ENCODE measurements at places on chromosomes 12 and 14.

GRCh38 chr12:16622338-16622737 lies 16.4 kb upstream of the LMO3 start:
- DNase-seq, result no peak

DNA sequence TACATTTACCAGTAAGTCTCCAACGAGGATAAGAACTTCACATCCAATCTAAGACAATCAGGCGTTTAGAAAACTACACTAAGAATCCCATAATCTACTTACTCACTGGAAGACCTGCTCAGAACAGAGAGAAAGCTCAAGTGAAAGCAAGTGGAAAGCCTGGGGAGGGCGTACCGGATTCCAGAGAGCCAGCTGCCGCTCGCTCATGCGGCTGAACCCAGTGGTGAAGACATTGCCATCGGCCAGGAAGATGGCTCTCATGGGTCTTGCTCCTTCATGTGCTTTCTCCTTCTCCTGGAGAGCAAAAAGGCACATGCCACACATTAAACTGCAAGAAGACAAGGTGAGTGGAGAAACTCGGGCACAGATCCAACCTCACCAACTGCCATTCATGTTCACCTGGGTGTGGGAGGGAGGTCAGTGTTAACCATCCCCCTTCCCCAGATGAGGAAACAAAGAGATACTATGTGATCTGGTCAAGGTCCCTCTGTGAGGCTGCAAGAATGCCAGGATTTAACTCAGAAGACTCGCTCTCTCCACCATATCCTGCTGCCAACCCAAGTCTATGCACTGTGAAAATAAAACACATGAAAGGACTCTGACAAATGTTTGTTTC lies 23.5 kb upstream of the SELPLG start:
- no peak for DNase-seq

DNA sequence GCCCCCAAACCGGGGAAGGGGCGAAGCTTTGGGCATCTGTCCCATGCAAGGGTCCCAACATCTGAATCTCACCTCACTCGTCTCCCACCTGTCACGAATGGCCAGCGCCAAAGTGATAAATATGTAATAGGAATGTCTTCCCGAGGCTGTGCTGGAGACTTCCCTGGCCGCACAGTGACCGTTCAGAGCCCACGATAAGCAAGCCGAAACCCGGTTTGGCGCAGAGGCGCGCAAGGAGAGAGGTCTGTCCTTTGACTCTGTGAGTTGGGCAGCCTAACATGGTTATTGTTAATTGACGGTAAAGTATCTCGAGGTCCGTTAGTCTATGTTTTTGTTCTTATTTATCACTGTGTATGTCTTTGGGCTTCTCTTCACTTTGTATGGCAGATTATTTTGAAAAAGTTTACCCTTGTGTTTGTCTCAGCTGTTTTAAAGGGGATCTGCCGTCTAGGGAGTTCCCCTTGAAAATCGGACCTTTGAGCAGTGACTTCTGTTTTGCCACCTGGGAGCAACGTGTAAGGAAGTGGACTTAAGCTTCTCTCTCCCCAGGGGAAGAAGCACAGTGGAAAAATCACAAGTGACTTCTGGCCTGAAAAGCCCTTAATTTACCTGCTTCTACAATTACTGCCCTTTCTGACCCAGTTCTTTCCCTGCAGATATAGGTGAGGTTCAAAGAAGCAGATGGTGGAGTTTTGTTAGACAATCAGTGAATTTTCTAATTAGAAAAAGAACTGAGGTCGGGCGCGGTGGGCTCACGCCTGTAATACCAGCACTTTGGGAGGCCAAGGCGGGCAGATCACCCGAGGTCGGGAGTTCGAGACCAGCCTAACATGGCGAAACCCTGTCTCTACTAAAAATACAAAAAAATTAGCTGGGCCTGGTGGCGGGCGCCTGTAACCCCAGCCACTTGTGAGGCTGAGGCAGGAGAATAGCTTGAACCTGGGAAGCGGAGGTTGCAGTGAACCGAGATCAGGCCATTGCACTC lies 1.1 kb upstream of the TM9SF1 start:
- DNase-seq, result no peak

GRCh38 chr12:132492522-132492921 lies 2.6 kb downstream of the FBRSL1 start:
- DNase-seq, result no peak

DNA sequence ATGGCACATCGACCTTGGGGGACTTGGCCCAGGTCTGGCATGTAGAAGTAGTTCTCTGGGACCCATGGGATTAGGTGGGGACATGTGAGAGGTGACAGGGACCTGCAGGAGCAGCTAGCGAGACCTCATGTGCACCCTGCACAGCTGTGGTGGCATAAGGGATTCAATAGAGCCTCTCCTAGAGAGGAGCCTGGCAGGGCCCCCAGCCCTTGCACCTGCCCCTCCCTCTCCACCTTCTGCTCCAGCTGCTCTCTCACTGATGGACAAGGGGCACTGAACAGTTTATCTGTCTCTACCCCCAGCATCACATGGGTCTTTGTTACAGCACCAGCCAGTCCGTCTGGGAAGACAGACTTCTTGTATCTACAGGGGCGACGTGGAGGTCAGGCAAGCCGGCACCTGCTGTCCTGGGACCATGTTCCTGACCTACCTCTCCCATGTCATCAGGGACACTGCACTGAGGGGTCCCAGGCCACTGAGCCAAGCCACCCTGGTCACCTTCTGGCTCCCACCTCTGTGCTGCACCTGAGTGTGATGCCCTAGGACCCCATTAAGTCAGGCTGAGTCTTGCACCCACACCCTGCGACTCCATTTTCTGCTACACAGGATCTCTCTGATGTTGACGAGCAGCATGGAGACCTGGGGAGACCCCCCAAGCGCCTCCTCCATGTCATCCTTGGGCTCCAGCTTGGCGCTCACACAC lies 32.6 kb downstream of the DDX11 start:
- DNase-seq, result no peak

DNA sequence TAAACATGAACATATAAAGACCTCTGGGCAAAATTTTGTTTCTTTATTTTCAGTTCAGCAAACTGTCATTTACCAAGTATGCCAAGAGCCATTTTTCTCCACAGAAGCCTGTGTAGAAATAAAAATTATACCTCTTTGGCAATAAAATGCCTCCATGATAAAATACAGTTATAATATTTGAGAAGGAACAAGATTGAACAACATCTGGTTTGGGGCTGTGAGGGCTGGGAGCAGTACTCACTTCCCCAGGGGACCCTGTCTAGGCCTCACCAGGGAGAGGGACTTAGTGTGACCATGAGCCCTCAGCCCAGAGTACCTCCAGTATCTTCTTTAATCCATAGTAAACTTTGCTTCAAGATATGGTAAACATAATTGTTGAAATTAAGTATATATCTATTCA lies 65.1 kb downstream of the DAAM1 start:
- no peak for DNase-seq

GRCh38 chr14:71115821-71116567 lies 208.7 kb downstream of the PCNX1 start:
- no peak for DNase-seq

DNA sequence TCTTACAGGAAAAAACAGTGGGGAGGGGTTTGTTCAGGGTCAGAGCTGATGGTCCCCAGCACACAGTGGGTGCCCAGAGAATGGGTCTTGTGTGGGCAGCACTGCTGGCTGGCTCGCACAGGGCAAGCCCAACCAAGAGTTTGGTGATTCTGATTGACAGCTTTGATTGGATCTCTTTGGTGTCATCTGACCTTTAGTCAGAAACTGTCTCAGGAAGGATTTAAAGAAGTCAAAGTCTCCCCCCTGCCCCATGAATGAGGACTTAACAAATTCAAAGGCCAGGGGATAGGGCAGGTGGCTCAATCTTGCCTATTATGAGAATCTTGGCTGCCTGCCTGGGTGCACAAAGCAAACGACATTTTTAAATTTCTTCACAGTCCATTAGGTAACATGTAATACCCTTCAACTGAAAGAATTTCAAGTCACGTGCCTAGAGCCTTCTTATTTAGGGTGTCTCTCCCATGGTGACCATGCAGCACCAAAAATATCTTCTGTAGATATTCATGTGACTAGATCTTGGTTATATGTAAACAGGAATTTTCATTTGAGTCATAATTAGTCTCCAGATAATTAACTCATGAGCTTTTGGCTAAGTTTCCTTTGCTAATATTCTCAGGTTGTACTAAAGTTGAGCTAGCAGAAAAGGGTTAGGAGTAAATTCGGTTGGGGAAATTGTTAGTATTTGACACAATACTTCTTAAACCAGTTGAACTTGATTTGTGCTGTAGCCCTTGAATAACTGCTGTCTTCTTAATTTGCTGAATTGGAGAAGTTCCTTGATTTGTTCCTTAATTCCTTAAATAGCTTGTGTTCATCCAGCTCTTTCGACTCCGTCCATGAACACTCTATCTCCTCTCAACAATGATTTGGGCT lies 54.5 kb upstream of the HECTD1 start:
- no peak for DNase-seq

- no peak for DNase-seq
Measured at GRCh38 chr14:34872822-34873588, 2.2 kb downstream of the BAZ1A start.

DNA sequence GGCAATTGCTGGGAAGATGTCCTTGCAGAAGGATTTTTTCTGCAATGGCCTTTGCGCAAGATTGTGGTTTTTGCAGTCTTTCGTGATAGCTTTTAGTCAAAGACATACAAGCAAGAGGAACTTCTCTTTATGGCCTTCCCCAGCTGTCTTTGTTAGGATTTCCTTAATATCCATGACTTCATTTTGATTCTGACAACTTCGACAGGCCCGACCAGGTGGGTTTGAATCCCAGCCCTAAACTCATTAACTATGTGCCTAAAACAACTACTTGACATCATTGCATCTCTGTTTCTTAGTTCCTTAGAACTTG lies 13.3 kb upstream of the VRK1 start:
- DNase-seq, result no peak

DNA sequence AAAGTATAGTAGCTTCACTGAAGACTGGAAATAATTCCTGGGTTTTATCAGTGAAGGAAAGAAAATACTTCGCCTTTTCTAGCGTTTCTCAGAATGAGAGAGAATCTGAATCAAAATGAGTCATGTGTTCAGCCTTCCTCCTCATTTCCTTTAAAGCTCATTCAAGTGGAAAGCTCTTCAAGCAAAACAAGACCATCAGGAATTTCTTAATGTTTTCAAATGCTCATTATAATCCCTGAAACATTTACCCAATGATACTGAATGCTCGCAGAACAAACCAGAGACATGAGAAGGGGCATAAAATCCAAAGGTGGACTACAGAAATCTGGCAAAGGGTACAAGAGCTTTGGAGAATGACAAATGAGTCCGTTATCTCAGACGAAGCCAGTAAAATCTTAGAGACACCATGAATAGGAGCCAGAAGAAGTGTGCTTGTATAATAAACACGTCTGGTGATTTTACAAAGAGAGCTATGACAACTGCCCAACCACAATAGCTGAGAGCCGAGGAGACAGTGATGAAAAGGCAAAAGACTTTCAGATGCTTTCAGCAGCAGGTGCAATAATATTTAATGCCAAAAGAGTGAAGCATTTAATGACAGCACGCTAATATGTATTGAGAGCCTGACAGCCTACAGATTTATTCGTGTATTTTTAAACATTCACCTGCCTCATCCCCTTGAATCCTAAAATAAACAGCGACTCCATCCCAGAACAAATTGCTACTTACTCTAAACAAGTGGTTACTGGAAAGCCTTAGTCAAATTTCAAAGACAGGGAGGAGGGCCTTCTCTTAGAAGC lies 19.0 kb downstream of the SPRING1 start:
- no peak for DNase-seq

DNA sequence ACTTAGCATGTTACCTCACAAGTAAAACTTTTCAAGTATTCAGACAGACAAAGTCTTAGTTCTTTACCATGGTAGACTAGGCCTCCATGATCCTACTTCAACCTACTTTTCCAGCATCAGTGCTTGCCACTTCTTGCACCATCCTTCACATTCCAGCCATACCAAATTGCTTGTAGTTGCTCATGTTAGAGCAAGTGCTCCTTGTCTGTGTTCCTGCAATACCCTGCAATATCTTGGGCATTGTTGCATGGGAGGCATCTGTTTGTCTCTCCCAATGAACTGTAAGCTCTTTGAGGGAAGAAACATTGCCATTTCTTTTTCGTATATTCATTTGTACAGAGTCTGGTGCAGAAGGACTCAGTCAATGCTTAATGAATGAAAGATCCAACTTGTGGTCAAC lies 78.0 kb downstream of the SRGAP1 start:
- no peak for DNase-seq

GRCh38 chr12:95203487-95204030 lies 13.7 kb downstream of the FGD6 start:
- DNase-seq, result no peak

DNA sequence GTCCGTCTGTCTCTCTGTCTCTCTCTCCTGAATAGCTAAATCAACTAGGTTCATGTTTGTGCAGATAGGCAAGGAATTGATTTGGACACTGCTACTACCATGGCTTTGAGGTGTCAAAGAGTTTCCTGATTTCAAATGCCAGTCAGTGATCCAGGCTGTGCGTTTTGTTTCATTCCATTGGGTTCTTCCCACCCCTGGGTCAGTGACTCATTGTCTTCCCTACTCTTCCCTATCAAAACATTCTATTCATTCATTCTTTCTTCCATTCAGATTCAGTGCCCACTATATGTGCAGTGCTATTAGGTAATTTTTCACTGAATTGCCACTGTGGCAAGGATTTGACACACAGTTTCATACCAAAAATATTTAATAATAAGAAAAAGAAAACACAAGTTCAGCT lies 50.4 kb downstream of the RPH3A start:
- DNase-seq, result no peak

DNA sequence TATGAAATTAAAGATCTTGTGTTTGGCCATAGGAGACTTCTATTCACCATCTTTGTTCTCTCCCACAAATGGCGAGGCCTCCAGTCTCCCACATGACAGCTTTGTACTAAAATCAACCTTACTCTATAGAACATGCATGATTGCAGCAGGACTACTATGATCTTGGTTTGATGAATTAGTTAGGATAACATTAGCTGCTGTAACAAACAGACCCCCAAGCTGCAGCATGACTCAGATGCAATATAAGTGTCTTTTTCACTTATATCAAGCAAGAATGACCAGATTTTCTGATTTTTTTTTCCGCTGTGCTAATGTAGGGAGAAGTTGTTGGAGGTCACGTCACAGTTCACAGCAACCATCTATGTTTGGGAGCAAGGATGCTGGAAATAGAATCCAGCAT lies 10.8 kb upstream of the OAS3 start:
- DNase-seq, result no peak

DNA sequence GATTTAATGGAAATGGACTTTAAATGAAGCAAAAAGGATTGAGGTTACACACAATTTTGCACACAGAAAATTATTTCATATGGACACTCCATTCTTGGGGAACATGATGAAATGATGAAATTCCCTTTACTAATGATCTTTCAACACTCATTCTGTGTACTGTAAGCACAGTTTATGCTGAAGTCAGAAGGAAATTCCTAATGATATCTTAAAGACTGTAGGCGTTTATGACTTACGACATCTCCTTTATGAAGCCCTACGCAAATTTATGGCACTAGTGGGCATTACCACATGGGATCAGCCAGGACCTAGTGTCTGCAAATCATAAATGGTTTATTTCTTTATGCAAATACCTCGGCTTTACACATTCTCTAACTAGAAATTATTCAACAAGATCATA lies 97.9 kb upstream of the SOX5 start:
- DNase-seq, result no peak
